ENCODE measurements at places on chromosomes 3 and 15. TPM values are rescaled to one million over a fixed set of nuclear protein-coding genes. Genes with fewer than 3 reads are reported as not detected.

- no peak for DNase-seq
Observed at GRCh38 chr3:65793495-65794200, 245.1 kb downstream of the MAGI1 start.

GRCh38 chr3:134004841-134005240 is 24.9 kb downstream of the SLCO2A1 start:
- DNase-seq: no peak

GRCh38 chr15:91872356-91873137 is 19.0 kb downstream of the SLCO3A1 start:
- no peak for DNase-seq

DNA sequence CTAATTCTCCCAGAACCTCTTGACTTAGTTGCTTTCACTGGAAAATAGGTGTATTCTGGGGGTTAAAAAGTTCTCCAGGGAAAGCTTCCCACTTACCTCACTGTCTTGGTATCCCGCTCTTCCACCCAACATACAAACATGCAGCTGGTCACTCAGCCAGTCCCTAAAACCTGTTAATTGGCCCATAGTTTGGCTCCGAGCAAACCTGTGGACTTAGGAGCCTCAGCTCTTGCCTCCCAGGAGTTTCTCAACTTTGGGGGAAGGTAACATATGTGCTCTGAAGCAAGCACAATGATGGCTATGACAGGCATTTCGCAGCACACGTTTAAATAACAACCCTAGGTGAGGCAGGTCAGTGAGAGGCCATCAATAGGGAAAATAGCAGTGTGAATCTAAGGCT is 25.8 kb upstream of the LRRFIP2 start:
- DNase-seq: no peak

APBA2 gene
- polyA plus RNA-seq: 15.2 TPM

DNA sequence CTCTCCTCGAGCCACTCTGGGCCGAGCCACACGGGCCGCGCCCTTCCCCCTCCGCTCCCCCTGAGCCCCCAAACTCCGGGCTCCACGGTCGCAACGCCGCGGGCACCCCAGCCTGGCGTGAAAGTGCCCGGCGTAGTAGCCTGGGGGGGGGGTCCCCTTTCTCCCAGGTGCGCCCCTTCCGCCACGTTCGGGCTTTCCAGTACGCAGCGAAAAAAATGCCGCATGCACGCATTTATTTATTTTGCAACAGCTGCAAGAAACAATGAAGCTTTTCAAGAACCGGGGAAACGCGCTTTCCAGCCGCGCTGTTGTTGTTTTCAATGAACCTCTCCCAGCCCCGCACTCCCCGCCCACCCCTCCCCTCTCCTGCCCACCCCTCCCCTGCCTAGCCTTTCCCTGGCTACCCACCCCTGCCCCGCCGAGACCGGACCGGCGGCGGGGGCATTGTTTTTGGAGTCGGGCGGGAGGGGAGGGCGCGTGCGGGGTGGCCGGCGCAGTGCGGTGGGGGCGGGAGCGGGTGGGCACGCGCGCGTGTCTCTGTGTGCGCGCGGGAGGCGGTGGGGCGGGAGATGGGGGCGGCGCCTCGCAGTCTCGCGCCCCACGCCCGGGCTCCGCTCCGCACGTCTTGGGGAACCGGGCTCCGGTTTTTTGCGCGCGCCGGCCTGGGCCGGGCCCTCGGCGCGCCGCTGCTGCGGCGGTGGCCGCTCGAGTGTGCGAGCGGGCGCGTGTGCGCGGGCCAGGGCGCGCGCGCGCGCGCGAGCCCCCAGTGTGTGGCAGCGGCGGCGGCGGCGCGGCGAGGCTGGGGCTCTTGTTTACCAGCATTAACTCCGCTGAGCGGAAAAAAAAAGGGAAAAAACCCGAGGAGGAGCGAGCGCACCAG is at the start of gene IGF1R:
Gene IGF1R, plus strand, starts transcription at position 766 of the 880 bp plus-strand sequence. CDS start 1,043 bp downstream, outside the sequence.
- peak; percentile 92 for DNase-seq

Measured in renal cortex interstitium (tissue), 15 donors.